Activated CD4-positive, CD25-positive, alpha-beta regulatory T cell (primary cell): ENCODE measurements at places on chromosomes 1 and 21.

GRCh38 chr1:219731771-219732170 lies 118.9 kb upstream of the ZC3H11B start:
- DNase-seq = no peak

DNA sequence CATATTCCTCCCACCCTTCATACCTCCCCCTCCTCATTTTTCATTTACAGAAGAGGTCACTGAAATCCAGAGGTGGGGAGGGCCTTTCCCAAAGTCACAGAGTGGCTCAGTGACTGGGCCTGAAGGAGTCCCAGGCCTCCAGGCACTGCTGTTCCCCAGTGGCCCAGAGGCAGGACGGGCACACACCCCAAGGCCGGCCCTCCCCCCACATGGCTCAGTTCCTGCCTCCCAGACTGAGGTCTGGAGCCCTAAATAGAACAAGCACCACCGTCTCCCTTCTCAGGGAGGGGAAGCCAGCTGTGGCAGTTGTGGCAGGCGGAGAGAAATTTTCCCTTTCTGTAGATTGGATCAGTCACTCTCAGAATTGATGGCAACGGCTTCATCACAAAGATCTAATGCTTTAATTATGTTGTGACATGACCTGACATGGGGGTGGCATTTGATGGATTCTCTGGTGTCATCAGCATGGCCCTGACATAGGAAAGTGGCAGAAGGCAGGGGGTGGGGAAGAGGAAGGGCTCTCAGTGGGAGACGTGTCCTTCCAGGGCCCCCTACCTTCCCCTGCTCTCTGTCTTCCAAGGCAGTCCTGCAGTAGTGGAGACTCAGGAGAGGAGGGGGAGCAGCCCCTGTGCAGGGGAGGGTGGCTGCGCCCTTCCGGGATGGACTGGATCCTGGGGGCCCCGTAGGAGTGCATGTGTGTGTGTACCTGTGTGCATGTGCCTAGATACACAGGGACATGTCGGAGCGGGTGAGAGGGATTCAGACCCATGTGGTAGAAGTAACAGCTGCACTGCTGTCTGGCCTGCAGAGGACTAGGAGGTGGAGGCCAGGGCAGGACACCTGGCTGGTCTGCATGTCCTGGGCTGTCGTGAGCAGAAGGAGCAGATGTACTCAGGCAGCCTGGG lies 41.2 kb upstream of the FOXO6 start:
- DNase-seq = no peak

DNA sequence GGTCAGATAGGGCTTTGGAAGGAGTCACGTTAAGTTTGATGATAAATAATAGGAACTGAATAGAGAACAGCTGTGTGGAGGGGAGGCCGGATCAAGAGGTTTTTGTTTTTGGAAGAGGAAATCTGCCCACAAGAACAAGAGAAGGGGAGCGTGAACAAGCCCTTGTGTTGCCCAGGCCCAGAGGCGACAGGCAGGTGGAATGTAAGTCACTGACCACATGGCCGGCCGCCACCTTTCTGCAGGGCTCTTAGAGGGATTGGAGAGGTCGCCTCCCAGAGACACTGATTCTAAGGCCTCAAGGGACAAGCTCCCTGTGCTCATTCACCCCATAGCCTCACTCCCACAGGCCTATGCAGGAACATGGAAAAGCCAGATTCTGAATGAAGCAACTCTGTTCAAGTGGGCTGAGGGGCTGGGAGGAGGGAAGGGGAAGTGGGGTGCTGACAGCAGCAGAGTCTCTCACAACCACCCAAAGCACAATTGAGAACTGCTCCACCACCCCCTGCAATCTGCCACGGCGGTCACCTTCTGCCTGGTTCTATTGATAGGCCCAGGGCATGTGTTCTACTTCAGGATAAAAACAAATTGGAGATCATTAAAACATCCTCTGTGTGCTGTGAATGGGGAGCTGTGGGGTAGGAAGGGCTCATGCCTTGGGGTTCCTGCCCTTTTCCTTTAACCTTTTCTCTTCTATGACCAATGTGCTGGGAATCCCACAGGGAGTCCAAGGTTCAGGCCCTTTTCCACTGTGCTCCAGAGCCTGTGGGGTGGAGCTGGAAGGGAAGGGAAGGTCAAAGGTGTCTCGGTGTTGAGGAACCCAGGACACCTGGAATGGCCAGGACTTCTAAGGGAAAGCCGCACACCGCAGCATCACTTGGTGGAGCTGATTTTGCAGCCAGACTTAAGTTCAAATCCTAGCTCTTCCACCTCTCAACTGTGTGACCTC lies 63.3 kb upstream of the PARP1 start:
- DNase-seq = no peak

DNA sequence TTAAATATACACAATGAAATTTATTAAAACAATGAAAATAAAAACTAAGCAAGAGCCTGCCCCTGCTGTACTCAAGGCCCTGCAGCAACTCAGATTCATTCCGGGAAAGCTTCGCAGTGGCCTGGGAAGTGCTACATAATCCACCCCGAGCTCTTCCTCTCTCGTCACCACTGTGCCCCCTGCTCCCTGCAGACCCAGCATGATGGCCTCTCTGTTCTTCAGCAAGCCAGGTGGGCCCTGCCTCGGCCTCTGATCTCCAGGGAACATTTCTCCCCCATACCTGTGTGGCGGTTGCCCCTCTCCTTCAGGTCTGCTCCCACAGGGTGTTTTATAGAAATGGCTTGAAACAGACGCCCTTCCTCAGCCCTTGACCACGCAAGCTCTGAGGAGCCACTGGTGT lies 10.6 kb downstream of the RNF187 start:
- no peak for DNase-seq

- DNase-seq = no peak
Observed at GRCh38 chr1:208216062-208216461, 28.1 kb downstream of the PLXNA2 start.

GRCh38 chr1:203797948-203798655 lies 2.7 kb downstream of the ZBED6 start:
- no peak for DNase-seq

- DNase-seq = no peak
Observed at GRCh38 chr1:208918160-208918559, 665.4 kb upstream of the CAMK1G start.

DNA sequence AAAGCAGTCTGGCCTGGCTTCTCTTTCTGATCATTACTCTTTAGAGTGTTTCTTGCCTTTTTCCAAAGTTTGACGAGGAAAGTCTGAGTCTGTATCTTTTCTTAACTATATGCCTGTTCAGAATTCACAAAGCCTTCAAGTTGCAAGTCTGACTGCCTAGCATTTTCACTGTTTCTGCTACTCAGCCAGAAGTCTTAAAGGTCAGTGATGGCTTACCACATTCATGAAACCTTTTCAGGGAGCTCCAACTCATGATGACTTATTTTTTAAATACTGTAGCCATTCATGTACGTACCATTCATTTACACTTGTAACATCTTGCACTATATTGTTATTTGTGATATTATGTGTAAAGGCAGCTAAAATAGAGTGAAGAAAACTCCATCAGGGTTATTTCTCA lies 58.2 kb downstream of the TNFSF4 start:
- DNase-seq = no peak
